Right atrium auricular region (tissue), 2 donors: ENCODE measurements at places on chromosomes 12 and 14. TPM values are rescaled to one million over a fixed set of nuclear protein-coding genes. Genes with fewer than 3 reads are reported as not detected.

The CLEC7A gene
- total RNA-seq: 7.9 TPM

The RHEBL1 gene
- total RNA-seq: not detected

The SYNDIG1L gene
- 0.22 TPM for total RNA-seq

The OR6C2 gene
- not detected for total RNA-seq

The IL22 gene
- not detected for total RNA-seq

The CACNA1C gene
- 93.6 TPM for total RNA-seq

The MYO1A gene
- total RNA-seq: not detected

The OVCH1 gene
- total RNA-seq: 0.19 TPM

The NXPH4 gene
- total RNA-seq: 1.1 TPM

The PYGL gene
- 27.1 TPM for total RNA-seq

The ADAM21 gene
- 0.41 TPM for total RNA-seq

The NPFF gene
- total RNA-seq: not detected
